ENCODE measurements at places on chromosomes 16 and 17.

GRCh38 chr16:10497132-10498101 is 83.0 kb downstream of the EMP2 start:
- no peak for DNase-seq

DNA sequence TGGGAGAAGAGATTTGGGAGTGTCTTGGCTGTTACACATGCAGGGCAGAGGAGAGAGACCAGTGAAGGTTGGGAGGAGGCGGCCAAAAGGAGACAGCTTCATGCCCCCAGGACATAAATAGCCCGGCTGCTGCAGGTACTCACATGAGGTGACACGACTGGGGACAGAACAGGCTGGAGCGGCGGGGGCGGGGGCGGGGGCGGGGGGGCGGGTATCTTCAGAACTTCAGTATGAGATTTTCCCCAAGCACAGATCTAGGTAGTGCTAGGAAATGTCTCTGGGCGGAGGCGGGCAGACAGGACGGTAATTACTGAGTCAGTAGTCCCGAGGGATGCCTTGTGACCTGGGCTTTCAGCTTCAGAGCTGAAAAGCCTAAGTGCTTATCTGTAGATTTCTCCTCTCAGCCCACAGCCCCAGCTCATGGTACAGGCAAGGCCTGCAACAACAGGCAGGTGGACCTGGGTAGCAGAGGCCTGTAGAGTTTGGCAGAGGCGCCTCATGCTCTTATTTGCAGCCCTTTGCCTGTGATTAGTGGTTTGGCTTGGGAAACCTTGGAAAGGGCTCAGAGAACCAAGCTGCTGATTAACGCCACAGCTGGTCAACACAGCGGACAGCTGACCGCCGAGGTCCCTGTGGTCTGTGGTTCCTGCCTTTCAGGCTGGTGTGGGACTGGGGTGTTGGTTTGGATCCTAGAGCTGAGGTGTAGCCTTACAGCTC is 24.5 kb downstream of the UNK start:
- DNase-seq = no peak

DNA sequence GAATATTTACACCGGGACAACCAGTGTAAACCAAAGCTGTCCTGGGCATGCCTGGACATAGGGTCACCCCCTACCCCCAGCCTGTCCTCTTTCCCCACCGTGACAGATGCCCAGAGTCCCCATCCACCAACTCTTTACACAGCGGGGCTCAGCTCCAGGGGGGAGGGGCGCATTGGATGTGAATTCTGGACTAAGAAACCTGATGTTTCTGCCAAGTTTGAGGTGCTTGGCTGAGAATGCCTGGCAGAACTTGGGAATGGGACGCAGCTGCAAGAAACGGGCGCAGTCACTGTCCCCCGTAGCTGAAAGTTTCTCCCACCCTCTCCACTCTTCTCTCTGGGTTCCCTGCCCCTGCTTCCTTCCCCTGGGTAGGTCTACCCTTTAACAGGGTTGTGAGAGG is 68.0 kb upstream of the CDC42EP4 start:
- DNase-seq = no peak

- no peak for DNase-seq
Measured at GRCh38 chr16:85137323-85138072, 25.2 kb upstream of the CIBAR2 start.

DNA sequence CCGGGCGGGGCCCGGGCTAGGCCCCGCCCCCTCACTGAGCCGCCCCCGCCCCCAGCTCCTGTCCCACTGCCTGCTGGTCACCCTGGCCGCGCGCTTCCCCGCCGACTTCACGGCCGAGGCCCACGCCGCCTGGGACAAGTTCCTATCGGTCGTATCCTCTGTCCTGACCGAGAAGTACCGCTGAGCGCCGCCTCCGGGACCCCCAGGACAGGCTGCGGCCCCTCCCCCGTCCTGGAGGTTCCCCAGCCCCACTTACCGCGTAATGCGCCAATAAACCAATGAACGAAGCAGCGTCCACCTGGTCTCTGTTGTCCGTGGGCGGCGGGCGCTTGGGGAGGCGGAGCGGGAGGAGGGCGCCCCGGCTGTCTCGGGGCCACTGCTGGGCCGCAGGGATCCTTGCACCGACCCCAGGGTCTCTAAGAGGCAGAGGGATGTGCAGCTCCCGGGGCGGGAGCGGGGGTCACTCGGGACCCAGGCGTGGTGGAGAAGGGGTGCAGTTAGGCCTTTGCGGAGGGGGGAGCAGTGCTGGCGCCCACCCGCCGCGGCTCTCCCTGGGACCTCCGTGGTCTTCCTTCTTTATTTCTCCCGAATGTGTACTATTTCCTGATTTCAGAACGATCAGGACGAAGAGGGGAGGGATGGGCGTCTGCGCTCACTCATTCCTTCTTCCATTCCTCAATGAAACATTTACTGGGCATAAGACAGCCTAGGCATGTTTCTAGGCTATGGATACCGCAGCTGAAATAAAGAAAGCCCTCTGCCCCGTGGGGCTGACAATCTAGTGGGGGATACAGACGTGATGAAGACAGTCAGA is 2.0 kb downstream of the HBZ start:
- no peak for DNase-seq

GRCh38 chr16:55490301-55490700 is 11.3 kb downstream of the MMP2 start:
- DNase-seq = no peak
